ENCODE measurements at places on chromosomes 4 and X.

DNA sequence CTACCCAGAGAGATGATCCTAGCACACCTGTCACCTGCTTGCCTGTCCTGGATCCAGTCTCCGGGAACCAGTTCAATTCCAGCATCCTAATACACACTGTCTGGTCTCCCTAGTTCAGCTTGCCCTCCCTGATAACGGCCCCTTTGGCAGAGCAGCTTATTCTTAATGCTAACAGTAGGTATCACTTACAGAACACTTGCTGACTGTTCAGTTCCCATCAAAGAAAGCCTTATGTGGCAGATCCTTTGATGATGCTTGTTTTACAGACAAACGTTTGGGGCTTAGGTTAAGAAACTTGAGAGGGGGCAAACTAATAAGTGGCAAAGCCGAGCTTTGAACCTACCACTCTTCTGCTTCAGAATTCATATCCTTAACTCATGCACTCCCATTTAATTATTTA lies 890 bp downstream of the RASSF6 start:
- no peak for DNase-seq

GRCh38 chr4:123559955-123560871 lies 163.6 kb downstream of the SPRY1 start:
- no peak for DNase-seq

- DNase-seq = no peak
These were observed 88.6 kb downstream of the CHRNA9 start for GRCh38 chr4:40423735-40424134.

DNA sequence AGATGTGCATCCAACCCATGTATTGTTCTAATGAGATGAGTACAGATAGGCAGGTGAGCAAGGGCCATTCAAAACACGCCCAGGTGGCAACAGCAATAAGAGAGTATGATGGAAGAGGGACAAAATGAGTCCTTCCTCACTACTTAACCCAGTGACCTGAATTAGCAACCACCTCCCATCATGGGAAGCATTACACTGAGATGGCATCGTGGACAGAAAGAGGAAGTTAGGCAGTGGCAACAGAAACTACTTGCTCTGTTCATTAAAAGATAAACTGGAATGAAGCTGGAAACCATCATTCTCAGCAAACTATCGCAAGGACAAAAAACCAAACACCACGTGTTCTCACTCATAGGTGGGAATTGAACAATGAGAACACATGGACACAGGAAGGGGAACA lies 17.2 kb downstream of the RXFP1 start:
- DNase-seq = no peak

GRCh38 chr4:89469930-89470375 lies 162.4 kb upstream of the GPRIN3 start:
- DNase-seq = no peak

DNA sequence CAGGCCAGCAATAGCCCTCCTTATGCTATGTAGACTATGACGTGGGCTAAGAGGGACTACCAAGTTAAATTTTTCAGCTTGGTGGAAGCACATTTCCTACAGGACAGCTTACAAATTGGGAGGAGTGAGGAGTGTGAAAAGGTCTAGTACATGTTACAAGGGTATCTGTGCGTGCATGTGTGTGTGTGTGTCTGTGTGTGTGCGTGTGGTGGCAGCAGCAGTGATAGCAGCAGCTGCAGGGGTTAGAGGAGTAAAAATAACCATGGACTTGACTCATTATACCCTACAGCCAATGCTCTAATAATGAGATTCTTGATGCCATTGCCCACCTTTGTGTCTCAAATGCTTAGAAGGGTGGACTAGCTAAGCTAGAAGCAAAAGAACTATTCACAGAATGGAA lies 88.6 kb downstream of the SLC9A7 start:
- no peak for DNase-seq

DNA sequence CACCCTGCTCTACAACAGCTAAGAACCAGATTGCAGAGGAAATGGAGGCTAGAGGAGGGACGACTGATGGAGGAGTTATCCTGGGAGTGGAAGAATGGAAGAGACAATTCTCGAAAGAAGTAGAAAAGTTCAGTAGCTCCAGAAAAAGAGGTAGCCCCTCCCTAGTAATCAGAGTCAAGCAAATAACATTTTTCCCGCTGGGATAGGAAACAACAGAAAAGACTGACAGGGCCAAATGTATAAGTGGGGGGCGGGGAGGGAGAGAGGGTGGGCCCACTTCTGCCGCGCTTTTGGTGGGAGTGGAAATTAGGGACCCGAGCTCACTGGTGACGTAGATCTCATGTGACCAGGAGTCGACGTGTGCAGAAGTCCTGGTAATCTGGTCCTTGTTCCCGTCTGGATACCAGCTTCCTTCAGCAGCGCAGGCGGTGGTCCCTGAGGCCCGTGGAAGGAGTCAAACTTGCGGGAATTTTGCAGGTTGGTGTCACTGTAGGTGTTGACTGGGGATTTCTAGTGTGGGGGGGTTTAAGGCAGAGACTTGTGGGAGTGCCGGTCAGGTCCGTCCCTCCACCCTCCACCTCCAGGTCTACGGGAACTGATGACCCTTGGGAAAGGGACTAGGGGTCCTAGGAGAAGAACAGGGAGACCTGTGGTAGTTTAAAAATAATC lies at the start of gene TCEAL9:
TCEAL9 (plus strand) TSS at position 377 of the 669 bp plus-strand sequence. CDS start 1,179 bp downstream, outside the sequence.
- no peak for DNase-seq

- DNase-seq = no peak
These were observed 204.5 kb downstream of the FMR1NB start for GRCh38 chrX:148185631-148186030.

DNA sequence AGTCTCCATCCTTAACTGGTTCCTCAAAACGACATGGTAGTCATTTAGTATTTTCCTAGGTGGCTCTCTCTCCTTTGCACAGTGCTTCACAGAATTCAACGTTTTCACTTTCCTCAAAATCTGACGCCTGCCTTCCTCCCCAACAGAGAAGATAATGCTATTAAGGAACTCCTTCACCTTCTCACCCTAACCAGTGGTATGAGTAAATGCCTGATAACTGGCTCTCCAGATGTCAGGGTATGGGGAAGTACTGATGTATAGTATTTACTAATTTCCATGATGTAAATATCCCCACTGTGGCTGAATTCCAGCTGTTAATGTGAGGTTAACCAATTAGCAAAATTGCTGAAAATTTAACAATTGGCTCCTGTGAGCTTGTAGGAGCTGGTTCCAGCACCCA lies 28.8 kb upstream of the NSUN7 start:
- DNase-seq = no peak

- no peak for DNase-seq
These were observed 13.3 kb downstream of the NKX3-2 start for GRCh38 chr4:13530823-13531624.

- no peak for DNase-seq
These were observed 8.2 kb downstream of the ABLIM2 start for GRCh38 chr4:8150152-8151090.
